Cardiac septum (tissue), 1 donor: ENCODE measurements at places on chromosomes 6 and 20. TPM values are rescaled to one million over a fixed set of nuclear protein-coding genes. Genes with fewer than 3 reads are reported as not detected.

DNA sequence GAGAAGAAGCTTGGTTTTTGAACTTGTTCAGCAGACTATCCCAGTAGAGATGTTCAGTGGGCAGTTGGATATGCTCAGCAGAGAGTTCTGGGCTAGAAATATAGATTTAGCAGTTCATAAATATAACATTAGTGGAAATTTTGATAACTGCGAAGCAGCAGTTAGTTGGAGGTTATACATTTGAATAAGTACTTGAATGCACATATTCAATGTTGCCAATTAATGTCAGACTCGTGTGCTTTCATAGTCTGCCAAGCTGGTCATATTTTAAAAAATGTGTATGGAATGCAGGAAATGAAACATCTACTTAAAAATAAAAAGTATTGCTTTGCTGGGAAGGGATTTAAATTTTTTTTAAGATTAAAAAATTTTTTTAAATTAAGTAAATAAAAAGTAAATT is 92.5 kb upstream of the E2F3 start:
- DNase-seq, result no peak

DNA sequence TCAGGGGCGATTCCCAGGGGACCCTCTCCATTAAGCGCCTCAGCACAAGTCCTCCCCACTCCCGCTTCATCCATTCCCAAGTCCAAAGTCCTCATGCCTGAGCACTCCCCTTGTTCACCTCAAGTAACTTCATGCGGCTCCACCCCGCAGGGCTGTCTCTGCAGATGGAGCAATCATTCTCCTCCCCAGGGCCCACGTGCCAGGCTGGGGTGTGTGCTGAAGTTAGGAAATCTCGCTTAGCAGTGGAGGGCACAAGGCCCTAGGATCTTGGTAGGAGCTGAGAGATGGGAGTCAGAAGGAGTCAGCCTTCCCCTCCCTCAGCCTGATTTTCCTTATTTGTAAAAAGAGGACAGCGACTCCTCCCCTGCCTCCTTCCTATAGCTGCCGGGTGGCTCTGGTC is 3.5 kb downstream of the TGM3 start:
- DNase-seq, result peak; percentile 92

- no peak for DNase-seq
These were observed 55.0 kb upstream of the HLA-A start for GRCh38 chr6:29887330-29887818.

DNA sequence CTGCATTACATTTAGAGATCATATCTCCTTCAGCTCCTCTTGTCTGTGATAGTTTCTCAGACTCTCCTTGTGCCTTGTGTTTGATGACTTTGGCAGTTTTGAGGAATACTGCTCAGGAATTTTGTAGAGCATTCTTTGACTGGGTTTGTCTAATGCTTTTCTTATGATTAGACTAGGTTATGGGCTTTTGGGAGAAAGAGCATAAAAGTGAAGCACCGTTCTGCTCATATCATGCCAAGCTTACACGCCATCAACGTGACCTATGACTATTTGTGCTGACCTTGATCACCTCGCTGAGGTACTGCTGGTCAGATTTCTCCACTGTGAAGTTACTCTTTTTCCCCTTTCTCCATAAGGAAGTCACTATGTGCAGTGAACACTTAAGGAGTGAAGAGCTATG is 256.0 kb downstream of the LY86 start:
- no peak for DNase-seq

The FAM8A1 gene
- 15.1 TPM for total RNA-seq

The NQO2 gene
- 37.9 TPM for total RNA-seq

The SLC17A2 gene
- not detected for total RNA-seq

The BPIFB4 gene
- total RNA-seq, result not detected
